Naive B cell (primary cell): ENCODE measurements at places on chromosomes 13 and 19. TPM values are rescaled to one million over a fixed set of nuclear protein-coding genes. Genes with fewer than 3 reads are reported as not detected.

CATSPERD gene
- not detected for polyA plus RNA-seq

TEX29 gene
- not detected for polyA plus RNA-seq

ACOD1 gene
- not detected for polyA plus RNA-seq

DNA sequence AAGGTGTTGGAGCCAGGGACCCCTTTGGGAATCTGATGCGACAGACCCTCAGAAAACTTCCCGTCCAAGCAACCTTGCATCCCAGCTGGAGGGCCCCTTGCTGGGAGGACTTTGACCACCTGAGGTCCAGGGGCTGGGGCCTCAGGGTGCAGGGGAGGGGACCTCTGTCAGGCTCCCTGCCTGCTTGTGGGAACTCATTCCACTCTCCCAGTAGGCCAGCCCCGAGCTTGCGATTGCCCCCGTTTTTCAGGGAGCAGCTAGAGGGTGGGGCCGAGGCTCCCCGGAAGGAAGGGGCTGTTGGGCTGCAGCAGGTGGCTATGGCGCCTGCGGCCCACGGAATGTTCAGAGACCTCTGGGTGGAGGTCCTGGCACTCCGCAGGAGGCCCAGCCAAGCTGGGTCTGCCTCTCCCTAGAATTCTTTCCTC is 2.8 kb downstream of the GNA11 start:
- DNase-seq: no peak

GRCh38 chr13:85544756-85545155 is 254.5 kb downstream of the SLITRK6 start:
- DNase-seq: no peak

- no peak for DNase-seq
Observed at GRCh38 chr13:107811233-107812013, 403.9 kb downstream of the LIG4 start.
